Stimulated activated CD4-positive, alpha-beta T cell treated with anti-CD3 and anti-CD28 coated beads, Interleukin-1b, Interleukin-23, amount 100 ng/mL, for 24 hours (primary cell): ENCODE measurements at places on chromosomes 11 and 22.

GRCh38 chr22:17971711-17972110 is 52.6 kb downstream of the MICAL3 start:
- no peak for DNase-seq

DNA sequence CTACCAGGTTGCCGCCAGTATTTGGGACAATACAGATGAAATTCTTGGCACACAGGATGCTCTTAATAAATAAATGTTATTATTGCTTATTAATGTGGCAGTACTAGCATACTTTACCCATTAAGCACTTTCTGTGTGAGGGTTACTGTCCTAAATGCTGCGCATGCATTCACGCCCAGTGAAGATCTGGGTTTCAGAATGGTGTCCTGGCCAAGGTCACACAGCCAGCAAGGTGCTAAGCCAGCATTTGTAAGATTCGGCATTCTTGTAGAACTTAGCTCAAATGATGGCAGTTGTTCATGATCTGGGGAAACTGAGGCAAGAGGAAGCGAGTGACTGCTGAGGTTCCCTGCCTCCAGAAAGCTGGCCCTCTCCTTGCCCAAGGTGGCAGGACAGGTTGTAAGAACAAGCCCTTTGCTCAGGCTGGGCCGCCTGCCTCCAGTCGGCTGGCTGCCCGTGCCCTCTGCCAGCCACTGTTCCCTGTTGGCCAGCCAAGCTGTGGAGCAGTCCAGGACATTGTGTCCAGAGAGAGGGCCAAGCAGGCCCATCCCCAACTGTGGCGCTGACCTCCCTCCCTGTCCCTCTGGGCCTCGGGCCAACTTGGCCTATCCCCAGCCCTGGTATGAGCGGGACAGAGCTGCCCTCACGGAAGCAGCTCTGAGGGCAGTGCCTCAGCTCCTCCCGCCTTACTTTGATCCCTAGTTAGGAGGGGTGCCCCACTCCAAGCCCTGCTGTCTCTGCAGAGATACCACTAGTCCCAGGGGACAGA is 28.8 kb downstream of the TOB2 start:
- DNase-seq = no peak

DNA sequence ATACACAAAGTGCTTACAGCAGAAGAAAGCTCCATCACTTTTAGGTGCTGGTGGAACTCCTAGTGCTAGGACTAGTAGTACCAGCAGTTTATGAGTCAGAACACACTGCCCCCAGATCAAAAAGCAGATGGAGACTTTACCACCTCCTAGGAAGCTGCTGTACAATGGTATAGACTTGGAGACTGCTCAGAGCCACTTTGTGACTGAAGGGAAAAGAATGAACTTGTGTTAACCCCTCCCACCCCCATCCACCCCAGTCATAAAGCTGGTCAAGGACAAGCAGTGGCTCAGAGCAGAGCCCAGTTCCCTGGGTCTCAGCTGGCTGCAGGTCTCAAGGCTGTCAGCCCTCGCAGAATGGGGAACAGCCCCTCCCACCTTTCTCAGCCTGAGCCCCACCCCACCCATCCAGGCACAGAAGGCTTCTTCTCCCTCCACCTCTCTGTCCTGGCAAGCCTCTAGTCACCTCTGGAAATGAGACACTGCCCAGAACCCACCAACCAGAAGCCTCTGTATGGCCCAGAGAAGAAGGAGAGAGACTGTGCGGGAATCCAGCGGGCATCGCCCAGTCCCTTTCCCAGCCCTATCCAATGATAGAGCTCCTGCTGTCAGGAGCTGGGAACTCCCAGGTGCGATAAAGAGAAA is 23.8 kb downstream of the PACSIN2 start:
- DNase-seq = no peak

- no peak for DNase-seq
Measured at GRCh38 chr11:72313912-72314598, 70.1 kb upstream of the PHOX2A start.

GRCh38 chr11:133343951-133344350 is 188.3 kb downstream of the OPCML start:
- no peak for DNase-seq

GRCh38 chr11:65069217-65069616 is 10.9 kb upstream of the NAALADL1 start:
- no peak for DNase-seq

- no peak for DNase-seq
Measured at GRCh38 chr11:18590571-18590970, 2.0 kb upstream of the UEVLD start.

DNA sequence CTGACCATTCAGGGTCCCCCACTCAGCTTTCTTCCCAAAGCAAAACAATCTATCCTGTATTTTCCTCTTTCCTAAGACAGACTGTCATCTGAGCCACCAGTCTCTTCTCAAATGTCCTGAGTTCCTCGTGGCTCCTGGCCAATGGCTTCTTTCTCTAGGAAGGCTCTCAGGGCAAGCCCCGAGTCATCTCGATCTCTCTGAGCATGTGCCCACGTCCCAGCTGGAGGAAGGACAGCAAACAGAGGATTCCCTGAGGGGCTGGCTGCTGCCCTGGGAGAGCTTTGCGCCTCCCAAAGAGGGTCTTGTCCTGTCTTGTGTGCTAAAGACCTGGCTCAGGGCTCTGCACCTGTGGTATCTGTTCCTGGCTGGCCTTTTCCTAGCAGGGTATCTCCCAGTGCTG is 8.3 kb downstream of the SLC37A2 start:
- no peak for DNase-seq

DNA sequence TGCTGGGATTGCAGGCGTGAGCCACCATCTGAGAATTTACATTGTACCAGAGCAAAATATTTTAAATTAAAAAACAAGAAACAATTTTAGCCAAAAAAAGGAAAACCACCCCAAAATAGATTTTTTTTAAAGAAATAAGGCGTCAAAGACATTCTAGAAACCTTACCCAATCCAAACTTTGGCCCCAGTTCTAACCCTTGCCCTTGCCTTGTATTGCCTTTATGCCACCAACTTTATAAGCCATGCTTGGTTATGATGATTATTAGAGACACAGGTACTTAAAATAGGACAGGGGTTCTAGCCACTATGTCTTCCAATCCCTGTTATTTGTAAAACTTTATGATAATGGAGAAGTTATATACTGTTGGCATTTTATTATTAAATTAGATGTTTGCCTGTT is 11.8 kb downstream of the C11orf54 start:
- no peak for DNase-seq

DNA sequence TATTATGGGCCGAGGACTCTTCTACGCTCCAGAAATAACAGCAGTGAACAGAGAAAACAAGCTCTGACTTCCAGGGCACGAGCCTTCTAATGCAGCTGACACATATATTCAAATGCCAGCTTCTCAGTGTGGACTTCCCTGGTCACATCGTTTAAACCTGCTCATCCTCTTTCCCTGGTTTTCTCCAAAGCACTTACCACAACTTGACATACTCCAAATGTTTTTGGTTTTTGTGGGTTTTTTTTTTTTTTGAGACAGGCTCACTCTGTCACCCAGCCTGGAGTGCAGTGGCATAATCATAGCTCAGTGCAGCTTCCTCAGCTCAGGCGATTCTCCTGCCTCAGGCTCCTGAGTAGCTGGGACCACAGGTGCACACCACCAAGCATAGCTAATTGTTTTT is 105.5 kb downstream of the MICAL3 start:
- no peak for DNase-seq

DNA sequence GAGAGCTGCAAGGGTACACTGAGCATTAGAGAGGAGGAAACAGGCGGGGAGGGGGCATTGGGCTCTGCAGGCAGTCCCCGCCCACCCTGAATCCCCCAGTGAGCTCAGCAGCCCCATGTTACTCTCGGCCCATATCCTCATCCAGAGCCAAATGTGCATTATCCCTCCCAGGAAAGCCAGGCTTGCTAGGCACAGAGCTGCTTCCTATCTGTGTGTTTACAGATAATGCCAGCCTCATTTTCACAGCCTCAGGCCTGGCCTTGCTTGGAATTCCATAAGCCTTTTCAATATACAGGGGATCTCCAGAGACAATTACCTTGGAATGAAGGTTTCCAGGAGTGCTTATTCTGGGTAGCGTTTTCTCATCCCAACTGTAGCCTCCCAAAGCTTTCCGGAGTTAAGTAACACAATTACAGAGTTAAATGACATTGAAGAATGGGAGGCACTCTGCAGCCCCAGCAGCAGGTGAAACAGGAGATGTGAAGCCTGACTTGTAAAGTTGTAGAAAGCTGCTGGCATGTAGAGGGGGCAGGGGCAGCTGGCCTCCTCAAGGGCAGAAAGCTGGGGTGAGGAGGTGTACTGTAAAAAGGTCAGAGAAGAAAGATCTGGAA is 91.5 kb upstream of the TBCEL start:
- no peak for DNase-seq

DNA sequence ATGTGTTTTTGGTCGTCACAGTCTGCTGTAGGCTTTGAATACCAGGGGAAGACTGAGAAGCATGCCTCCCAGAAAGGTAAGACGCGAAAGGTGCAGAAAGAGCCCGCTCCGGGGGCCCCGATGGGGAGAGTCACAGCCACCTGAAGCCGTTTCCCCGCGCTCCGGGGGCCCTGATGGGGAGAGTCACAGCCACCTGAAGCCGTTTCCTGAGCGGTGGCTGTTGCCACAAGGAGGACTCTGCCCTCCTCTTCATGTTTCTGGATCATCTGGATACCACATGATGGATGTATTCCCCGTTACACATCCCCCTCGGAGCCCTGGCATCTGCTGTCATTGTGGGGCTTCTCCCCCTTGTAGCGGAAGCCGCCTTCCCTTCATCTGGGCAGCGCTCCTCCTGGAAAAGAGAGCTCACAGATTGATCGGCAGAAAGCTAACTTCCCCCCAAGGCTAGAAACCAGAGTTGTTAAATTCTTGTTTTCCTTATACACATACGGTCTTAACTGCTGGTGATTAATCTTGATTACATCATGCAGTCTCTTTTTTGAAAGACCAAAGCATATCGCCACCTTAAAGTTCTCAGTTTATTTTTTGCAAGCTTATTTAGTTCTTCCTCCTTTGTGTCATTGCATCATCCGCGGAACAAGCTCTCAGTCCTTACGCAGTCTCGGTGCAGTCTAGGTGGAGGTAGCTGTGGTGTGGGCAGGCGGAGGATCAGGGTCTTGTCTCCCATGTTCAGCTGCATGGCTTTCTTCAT is 17.5 kb downstream of the CTTN start:
- DNase-seq = no peak

DNA sequence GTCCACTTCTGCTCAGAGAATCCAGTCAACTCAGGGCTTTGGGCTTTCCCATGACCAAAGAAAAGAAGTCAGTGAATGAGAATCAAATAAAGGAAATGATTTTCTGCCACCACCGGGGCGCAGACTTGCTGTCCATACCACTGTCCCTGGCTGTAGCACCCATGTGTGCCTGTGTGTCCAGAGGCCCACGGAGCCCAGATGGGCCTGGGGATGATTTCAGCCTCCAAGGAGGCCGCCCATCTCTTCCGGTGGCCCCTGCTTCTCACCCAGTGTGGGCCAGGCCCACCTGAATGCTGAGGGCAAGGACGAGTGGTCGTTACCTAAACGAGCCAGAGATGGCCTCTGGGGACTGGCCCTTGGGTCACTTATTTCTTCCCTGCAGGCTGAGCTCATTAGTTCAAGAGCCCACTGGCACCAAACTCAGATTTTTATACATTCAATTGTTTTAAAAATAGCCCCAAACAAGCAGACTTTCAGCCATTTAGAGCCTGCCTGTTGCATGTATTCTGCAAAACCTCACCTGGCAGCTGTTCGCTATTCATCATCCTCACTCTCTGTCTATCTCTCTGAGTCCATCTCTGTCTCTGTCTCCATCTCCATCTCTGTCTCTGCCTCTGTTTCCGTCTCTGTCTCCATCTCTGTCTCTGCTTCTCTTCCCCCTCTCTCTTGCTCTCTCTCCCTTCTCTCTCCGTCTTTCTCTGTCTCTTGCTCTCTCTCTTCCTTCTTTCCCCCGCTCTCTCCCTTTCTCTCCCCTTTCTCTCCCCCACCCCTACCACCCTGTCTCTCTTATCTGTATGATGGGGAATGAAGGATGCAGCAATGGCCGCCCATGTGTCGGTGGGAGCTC is 24.2 kb downstream of the KRTAP5-5 start:
- DNase-seq = no peak

DNA sequence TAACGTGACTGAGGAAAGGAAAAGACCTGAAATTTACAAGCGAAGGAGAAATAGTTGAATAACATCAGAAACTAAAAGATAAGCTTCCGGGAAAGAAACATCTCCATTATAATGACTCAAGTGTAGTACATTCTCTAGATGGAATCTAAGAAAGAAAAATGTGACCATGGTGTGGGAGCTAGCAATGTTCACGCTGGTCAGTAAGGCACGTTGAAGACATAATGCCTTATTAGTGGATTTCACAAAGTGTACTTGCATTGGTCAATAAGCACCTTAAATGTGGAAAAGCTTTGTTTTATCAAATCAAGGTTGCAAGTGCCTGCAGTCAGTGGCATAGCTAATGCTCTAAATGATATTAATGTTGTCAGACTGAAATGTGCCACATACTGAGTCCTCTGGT is 2.8 kb upstream of the LARGE1 start:
- no peak for DNase-seq

- no peak for DNase-seq
Measured at GRCh38 chr11:83355391-83355790, 69.2 kb upstream of the CCDC90B start.

DNA sequence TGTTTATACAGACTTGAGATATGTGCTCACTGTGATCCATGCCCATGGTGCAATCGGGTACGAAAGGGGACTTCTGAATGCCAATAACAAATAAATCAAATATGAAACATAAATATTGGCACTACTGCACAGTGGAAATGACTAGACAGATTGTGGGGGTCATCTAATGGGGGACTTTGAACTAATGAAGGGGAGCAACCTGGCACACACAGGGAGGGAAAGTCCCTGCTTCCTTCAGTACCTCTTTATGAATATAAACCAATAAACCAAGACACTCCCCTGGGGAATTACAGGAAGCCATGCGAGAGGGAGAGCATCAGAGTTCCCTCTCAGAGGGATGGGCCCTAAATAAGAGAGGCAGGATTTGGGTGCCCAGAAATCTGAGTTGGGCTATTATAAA is 21.1 kb downstream of the MIF start:
- DNase-seq = no peak

DNA sequence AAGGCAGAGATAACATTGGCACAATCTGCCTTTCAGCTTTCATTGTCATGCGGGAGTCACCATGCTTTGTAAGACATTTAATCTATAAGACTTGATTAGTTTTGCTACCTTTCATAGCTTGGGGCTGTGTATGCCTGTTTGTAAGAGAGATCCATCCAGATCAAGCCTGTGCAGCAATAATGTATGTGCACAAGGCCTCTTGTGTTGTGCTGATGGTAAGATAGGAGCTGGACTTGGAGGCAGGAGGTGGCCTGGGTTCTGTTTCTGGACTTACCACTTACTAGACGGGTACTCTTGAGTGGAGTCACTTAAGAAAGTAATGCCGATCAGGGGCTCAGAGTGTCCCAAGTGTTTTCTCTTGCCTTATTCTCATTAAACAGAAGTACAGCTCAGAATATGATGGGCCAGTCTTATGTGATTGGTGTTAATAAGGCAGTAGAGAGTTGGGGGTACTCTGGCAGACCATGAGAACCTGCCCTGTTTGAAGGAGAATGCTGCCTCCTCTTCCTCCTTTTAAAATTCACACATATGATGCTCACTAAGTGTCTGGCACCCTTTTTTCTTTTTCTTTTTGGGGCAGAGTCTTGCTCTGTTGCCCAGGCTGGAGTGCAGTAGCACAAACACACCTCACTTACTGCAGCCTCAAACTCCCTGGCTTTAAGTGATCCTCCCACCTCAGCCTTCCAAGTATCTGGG is 30.9 kb downstream of the PTPRJ start:
- DNase-seq = no peak

GRCh38 chr11:88979641-88980040 is 86.1 kb downstream of the GRM5 start:
- DNase-seq = no peak

- no peak for DNase-seq
Measured at GRCh38 chr11:78735711-78736110, 161.0 kb upstream of the NARS2 start.
